ENCODE measurements at places on chromosomes 2 and 18.
A peak's percentile ranks its signal among the peaks of the same experiment; 100 is the strongest.

- no peak for DNase-seq
Observed at GRCh38 chr18:37445368-37445767, 120.2 kb downstream of the CELF4 start.

- peak; percentile 67 for DNase-seq
Observed at GRCh38 chr18:42053188-42053781, 98.3 kb downstream of the PIK3C3 start.

GRCh38 chr2:10717628-10718027, 3.8 kb upstream of the ATP6V1C2 start:
- DNase-seq = no peak

GRCh38 chr18:69898241-69898861, 49.3 kb downstream of the CD226 start:
- DNase-seq = peak; percentile 39

- DNase-seq = no peak
Observed at GRCh38 chr2:27236136-27236535, 19.0 kb downstream of the CAD start.

Measured in CD4-positive, alpha-beta T cell treated with Interleukin-17A for 1 hour (primary cell).